Natural killer cell (primary cell): ENCODE measurements at places on chromosomes 2 and 18. TPM values are rescaled to one million over a fixed set of nuclear protein-coding genes. Genes with fewer than 3 reads are reported as not detected.

AKAIN1 gene
- not detected for total RNA-seq

RNF103 gene
- total RNA-seq: 70.9 TPM

ALK gene
- total RNA-seq: not detected

SLC5A6 gene
- 86.2 TPM for total RNA-seq

CDK5R2 gene
- not detected for total RNA-seq

ACVR1C gene
- 0.05 TPM for total RNA-seq

NT5C1B gene
- total RNA-seq: not detected

KCNK3 gene
- not detected for total RNA-seq

OSR1 gene
- not detected for total RNA-seq

AGAP1 gene
- 42.0 TPM for total RNA-seq

TTR gene
- total RNA-seq: not detected

CPO gene
- not detected for total RNA-seq

TUBA4B gene
- not detected for total RNA-seq
